ENCODE measurements at places on chromosomes 11 and 22.

GRCh38 chr11:133922078-133922870, 34.5 kb downstream of the IGSF9B start:
- no peak for DNase-seq

GRCh38 chr22:49215840-49216239, 611.8 kb downstream of the BRD1 start:
- DNase-seq, result no peak

DNA sequence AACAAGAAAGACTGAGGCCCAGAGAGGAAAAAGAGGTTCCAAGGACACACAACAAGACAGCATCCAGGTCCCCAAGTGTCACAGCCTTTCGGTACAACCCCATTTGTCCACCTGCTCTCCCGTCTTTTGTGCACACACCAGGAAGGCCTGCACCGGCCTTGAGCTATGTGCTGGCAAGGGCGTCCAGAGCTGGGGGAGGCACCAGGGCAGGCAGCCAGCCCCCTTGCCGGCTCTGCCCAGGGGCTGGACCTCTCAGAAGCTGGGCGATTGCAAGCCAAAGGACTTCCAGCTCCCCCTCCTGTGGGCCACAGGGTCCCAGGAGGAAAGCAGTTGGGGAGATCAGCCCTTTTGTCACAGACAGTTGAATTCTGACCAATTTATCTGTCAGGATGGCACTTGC, 210.5 kb downstream of the MN1 start:
- no peak for DNase-seq

DNA sequence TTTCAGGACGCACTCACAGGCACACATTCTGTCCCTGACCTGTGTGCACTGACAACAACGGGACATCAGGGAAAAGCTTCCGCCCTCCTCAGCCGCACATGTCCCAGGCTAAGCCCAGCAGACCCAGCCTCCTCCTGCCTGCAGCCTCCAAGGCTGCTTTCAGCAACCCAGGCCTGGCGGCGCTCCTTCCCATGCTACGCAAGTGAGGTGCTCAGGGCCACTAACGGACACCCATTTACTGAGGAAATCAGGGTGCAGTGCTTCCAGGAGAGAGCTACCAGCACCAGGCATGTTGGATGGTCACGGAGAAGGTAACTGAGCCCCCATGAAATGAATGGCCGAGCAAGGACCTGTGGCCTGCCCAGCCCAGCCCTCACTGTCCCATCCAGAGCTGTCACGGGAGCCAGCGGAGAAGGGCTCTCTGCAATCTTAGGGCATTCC, 6.9 kb downstream of the MOB2 start:
- DNase-seq, result no peak

GRCh38 chr22:38345782-38346181, 28.5 kb upstream of the CSNK1E start:
- DNase-seq, result no peak

GRCh38 chr11:31218847-31219246, 150.7 kb downstream of the DCDC1 start:
- no peak for DNase-seq

- no peak for DNase-seq
Measured at GRCh38 chr11:76131671-76132631, 74.4 kb downstream of the WNT11 start.

DNA sequence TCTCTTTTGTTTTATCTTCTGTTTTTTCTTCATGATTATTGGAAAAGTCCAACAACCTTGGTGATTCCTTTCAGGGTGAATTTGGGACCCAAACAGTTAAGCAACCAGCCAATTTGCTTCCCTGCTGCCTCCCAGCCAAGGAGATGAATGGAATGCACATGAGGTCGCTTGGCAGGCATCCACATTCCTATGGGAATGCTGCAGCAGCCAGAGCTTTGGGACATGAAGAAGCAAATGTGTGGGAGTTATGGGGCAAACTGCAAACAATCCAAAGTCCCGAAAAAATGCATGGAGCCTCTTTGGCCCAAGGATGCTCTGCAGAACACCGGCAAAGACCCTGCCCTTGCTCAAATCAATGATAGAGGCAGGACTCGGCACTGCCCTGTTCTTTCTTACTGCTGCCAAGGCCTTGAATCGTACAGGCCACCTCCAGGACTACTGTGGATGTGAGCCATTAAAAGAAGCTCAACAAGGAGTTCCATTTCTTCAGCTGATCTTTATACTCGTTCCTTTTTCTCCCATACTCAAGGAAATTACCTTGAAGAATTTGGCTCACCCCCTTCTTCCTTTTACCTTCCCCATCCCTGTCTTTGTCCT, 117.3 kb upstream of the TEAD1 start:
- peak; percentile 91 for DNase-seq

- DNase-seq, result peak; percentile 23
Measured at GRCh38 chr22:29563652-29564460, 10.3 kb upstream of the THOC5 start.

- DNase-seq, result no peak
Measured at GRCh38 chr22:24236656-24237055, 8.2 kb downstream of the GGT5 start.

DNA sequence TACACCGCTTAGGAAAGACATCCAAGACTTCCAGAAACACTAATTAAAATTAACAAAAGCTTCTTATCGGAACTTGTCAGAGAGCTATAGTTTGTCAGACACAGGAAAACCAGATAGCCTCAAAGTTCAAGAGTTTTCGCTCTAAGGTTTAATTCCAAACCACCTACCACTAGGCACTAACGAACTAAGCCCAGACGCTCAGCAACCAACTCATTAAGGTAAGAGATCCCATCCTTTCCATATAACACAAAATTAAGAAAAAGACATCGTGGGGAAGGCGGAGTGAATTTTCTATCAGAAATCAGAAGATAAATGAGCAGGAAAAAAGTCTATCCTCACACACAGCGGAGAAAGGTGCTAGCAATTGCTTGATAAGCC, 382 bp downstream of the IMMP1L start:
- DNase-seq, result no peak

DNA sequence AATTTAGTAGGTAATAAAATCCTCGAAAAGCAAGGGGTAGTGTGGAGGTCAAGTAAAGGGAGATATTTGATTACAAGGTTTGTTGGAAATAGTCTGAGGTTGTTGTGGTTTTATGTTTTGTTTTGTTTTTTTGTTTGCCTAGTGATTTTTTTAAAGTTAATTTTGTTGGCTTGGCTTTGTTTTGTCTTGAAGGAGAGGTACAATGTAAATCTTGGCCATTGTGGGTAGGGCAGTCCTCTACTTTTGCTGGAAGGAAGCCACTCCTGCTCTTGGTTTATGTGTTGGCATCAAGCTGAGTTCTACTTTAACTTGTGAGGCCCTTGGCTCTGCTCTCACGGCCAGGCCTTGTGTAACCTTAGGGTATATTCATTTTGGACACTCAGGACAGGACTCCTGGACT, 3.2 kb downstream of the AMOTL1 start:
- no peak for DNase-seq

DNA sequence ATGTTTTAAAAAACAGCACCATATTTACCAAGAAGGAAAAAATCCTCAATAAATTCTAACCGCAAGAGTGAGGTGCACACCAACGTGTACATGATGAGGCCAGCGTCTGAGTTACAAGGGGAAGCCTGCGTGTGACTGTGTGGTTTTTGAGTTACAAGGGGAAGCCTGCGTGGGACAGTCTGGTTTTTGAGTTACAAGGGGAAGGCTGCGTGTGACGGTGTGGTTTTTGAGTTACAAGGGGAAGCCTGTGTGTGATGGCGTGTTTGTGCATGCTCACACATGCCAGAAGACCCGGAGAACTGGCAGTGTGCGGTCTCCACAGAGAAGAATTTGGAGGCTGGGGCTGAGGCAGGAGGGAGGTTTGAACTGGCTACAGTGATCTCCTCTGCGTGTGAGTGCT, 1376.4 kb downstream of the TBC1D22A start:
- DNase-seq, result no peak

DNA sequence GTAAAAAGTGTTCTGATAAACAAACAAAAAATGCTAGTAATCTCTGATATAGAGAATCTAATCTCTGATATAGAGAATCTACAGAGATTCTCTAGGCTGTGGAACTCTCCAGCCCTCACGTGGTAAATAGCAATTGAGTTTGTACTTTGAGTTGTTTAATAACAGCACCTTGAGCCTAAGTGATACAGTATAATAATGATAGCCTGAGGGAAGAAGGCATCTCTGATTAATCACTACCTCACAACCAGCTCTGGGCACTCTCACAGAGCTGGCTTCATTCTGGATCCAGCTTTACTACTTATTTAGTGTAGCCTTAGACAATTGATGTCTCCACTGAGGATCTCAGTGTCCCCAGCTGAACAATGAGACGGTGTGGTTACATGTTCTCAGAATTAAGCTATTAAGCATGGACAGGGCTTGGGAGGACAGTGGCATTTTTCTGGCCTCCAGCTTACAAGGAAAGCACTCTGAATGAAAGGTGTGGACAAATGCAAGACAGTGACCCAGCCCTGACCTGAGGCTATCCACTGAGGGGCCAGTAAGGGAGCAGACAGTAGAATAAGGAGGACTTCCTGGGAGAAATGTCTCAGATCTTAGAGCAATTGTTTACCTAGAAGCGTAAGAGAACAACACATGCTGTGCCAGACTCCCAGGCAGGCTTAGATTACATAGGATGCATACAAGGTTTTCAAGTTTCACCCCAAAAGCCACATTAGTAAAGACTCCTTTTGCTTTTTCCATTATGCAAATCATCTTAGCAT, 88.7 kb upstream of the DRD2 start:
- no peak for DNase-seq

- no peak for DNase-seq
Measured at GRCh38 chr11:13552784-13553183, 57.0 kb upstream of the PTH start.

DNA sequence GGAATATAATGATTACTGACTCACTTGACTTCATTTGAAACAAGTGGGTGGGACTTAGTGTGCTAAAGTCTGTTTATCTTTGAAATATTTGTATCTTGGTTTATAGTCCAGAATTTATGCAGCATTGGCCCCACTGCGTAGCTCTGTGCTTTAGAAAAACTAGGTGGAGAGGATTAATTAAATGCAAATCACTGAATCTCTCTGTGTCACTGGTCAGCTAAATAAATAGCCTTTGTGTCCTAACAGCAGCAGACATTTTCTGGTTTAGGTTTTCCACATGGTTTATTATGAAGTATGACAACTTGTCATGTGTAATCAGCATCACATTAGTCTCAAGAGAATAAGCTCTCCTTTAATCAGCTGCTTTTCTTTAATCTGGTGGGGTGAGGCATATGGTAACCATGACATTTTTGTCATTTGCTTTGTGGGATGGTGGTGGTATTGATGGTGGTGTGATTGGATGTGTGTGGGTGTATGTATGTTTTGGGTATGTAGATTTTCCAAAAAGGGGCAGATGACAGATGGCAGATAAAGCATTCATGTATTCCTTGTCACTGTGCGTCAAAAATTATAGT, 33.9 kb downstream of the BCL2L13 start:
- no peak for DNase-seq

DNA sequence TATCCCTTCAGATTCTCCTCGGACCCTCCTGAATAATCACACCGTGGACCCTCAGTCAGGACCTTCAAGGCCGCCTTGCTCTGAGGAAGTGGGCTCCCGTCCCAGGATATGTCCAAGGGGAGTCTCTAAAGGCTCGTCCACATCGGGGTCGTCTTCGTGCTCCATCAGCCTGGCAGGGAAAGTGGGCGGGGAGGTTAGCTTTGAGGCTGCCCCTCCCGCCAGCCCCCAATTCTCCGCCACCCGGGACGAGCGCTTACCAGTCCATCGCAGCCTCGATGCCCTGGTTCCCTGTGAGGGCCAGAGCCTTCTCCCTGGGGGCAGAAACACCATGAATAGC, 472 bp downstream of the UBXN1 start:
- no peak for DNase-seq

- no peak for DNase-seq
Measured at GRCh38 chr11:69830086-69830485, 10.9 kb upstream of the FGF3 start.

GRCh38 chr22:46845296-46846149, 83.1 kb downstream of the TBC1D22A start:
- no peak for DNase-seq

DNA sequence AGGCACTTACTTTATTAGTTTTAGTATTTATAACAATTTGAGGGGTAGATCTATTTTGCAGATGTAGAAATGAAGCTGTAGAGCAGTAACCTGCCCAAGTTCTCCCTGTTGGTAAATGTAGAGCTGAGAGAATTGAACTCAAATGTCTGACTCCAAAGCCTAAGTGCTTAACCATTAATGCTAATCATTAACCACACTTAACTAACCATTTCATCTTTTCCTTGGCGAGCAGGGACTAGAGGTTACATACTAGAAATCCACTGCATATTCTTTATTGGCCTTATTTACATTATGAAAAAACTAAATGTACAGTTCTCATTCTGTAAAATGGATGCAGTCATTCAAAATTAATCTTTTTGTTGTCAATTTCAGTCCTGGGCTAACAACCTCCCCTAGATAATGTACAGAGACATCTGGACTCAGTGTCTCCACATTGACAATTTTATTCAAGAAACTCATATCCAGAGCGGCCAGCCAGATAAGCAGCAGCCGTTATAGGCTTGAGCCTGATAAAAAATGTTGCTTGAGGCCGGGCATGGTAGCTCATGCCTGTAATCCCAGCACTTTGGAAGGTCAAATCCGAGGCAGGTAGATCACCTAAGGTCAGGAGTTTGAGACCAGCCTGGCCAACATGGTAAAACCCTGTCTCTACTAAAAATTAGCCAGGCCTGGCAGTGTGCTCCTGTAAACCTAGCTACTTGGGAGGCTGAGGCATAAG, 76.7 kb upstream of the PICALM start:
- DNase-seq, result no peak

- no peak for DNase-seq
Measured at GRCh38 chr22:38403812-38404211, 51.2 kb downstream of the KCNJ4 start.

- DNase-seq, result no peak
Measured at GRCh38 chr11:128155590-128155989, 431.8 kb downstream of the ETS1 start.

- no peak for DNase-seq
Measured at GRCh38 chr11:11445441-11446185, 92.6 kb upstream of the CSNK2A3 start.

GRCh38 chr11:133797554-133797953, 47.8 kb downstream of the SPATA19 start:
- DNase-seq, result no peak

- no peak for DNase-seq
Measured at GRCh38 chr11:99098258-99098657, 77.5 kb downstream of the CNTN5 start.

DNA sequence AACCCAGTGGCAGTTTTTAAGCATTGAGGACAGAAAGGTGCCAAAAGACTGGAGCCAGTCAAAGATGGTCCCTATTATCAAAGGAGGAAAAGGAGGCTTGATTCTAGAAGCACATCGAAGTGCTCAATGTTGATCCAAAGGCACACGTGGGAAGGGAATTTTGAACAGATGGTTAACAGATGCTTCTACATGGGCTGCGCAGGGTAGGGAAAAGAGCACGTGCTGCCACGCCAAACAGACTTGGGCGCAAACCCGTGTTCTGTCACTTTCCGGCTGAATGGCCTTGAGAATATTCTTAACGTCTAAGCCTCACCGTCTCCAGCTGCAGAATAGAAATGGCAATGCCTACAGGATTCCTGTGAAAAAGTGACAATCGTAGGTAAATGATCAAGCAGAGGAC, 217.9 kb upstream of the MTNR1B start:
- no peak for DNase-seq

All from A172 (cell line).